ENCODE measurements at places on chromosomes 2 and 18. TPM values are rescaled to one million over a fixed set of nuclear protein-coding genes. Genes with fewer than 3 reads are reported as not detected.

Gene SLC5A7
- 0.28 TPM for total RNA-seq

Gene MSTN
- not detected for total RNA-seq

Gene SLC19A3
- 0.51 TPM for total RNA-seq

Gene STAT4
- 4.8 TPM for total RNA-seq

Gene MROH2A
- total RNA-seq, result not detected

Gene SELENOI
- 27.9 TPM for total RNA-seq

DNA sequence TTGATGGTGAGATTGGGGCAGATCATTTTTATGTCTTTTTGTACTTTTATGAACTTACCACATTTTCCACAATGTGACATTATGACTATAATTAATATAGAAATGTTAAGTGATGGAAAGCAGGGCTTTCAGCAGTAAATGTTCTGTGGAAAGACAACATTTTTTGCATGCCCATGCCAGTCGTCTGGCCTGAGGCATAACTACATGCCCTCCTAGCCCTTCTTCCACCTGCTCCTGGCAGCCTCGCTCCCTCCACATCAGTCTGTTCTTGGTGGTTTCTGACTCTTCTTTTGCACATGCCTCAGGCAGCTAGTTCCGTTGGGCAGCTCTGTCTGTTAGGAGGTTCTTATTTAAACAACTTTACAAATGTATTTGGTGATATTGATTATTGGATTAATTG lies 182.0 kb upstream of the TWIST2 start:
- no peak for DNase-seq
- H3K27ac ChIP-seq, result no peak overlapping the region
- H3K4me1 ChIP-seq, result no peaks in the 10 kb centered on the region

DNA sequence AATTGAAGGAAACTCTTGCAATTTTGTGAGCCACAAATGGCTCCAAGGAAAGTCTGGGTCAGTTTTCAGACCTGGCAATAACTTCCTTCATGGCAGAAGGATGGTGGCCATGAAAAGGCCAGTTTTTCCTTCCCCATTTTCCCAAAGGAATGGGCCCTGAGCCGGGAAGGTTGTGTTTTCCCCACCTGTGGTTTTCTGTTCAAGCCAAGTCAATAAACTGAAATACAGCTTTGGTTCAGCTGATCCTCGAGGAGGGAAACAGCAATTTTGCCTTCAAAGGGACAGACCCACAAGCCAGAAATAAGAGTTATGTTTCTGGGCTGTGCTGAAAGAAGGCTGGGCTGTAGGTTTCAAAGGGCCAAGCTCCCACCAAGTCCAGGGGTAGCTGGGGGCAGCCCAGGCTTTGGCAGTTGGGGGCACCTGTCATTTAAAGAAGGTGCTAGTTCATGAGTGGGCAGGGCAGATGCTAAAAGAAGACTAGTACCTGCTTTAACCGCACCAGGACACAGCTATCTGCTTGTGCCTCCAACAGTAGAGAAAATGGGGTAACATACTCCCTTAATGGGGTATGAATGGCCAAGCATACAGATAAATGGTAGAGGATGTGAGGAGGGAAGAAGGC lies 97.0 kb downstream of the TTC32 start:
- no peaks in the 10 kb centered on the region for H3K36me3 ChIP-seq
- no peak overlapping the region for H3K27ac ChIP-seq
- no peaks in the 10 kb centered on the region for H3K27me3 ChIP-seq
- no peak overlapping the region for H3K4me3 ChIP-seq

GRCh38 chr2:46379213-46380037 lies 82.2 kb downstream of the EPAS1 start:
- DNase-seq, result peak; percentile 10
- H3K4me1 ChIP-seq, result no peaks in the 10 kb centered on the region
- H3K27ac ChIP-seq, result peak overlapping the region; percentile 59

DNA sequence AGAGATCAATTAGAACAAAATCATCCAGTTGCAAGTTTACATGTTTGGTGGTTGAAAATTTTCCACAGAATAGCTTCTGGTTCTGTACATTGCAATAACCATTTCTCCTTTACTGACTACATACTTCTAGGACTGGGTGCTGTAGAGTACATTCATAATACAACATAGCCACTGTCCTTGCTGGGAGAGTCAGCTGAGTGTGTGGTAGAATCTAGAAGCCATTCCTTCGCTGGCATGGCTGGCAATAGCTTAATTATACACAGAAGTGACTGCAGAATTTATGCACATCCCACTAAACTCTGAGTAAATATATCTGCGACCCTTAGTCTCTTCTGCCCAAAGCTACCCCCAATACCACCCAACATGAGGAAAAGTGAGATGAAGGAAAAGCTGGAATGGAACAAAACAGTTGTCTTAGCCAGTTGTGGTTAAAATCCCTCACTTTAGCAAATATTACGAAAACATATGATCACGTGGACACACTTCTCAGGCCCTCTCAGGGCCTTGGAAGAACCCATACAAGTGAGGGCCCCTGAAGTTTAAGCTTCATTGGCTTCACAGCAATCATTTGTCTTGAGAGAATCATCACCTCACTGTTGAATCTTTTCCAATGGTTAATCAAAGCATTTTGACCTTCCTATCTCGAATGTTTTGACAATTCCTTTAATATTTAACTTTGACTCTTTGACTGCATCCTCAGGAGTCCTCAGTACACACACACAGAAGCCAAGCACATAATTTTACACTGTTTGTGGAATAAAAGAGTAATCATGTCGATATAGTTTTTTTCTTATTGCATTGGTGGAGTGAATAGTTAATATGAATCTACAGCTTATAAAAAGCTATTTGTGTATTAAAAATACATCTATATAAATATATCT lies 225.1 kb downstream of the ZNF385B start:
- H3K4me1 ChIP-seq, result no peaks in the 10 kb centered on the region
- H3K4me3 ChIP-seq, result no peak overlapping the region
- H3K36me3 ChIP-seq, result no peaks in the 10 kb centered on the region
- H3K27ac ChIP-seq, result no peak overlapping the region
- H3K27me3 ChIP-seq, result no peaks in the 10 kb centered on the region

DNA sequence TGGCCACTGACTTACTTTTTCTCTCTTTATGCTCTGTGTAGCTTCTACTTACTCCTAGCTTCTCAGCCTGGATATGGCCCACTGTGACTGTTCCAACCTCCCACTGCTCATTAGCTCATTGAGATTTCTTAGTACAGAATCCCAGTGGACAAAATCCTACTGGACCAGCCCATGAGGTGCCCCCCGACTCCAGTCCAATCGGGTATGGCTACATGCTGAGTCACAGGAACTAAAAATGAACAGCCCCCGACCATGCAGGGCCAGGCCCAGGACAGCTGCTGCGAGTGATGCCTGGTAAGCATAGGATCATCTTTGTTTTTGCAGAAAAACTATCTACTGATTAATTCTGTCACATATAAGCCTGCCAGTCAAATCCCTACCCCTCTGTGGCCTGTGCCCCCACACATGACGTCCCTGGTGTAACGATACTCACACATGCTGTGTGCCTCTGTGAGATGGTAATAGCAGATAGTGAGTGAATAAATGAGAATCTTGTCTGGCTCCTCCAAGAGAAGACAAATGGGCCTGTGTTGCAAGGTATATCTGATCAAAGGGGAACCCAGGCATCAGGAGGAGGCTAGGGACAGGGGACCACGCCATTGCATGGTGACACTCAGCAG lies 85.9 kb upstream of the KLF7 start:
- H3K27ac ChIP-seq, result no peak overlapping the region
- no peak overlapping the region for H3K4me3 ChIP-seq
- H3K27me3 ChIP-seq, result no peaks in the 10 kb centered on the region
- no peaks in the 10 kb centered on the region for H3K4me1 ChIP-seq
- no peaks in the 10 kb centered on the region for H3K36me3 ChIP-seq

- no peaks in the 10 kb centered on the region for H3K36me3 ChIP-seq
- H3K4me1 ChIP-seq, result no peaks in the 10 kb centered on the region
- DNase-seq, result no peak
- no peak overlapping the region for H3K27ac ChIP-seq
- no peaks in the 10 kb centered on the region for H3K27me3 ChIP-seq
- H3K4me3 ChIP-seq, result no peak overlapping the region
These were observed 168.1 kb downstream of the KCNE4 start for GRCh38 chr2:223219872-223220657.

GRCh38 chr2:239550357-239550756 lies 149.5 kb upstream of the HDAC4 start:
- H3K27ac ChIP-seq, result no peak overlapping the region
- no peak overlapping the region for H3K4me3 ChIP-seq
- H3K36me3 ChIP-seq, result no peaks in the 10 kb centered on the region
- DNase-seq, result no peak

- H3K4me3 ChIP-seq, result no peak overlapping the region
- H3K4me1 ChIP-seq, result no peaks in the 10 kb centered on the region
- H3K27me3 ChIP-seq, result no peaks in the 10 kb centered on the region
- H3K27ac ChIP-seq, result peak overlapping the region; percentile 48
These were observed 260.2 kb upstream of the TRIB2 start for GRCh38 chr2:12456293-12457106.

DNA sequence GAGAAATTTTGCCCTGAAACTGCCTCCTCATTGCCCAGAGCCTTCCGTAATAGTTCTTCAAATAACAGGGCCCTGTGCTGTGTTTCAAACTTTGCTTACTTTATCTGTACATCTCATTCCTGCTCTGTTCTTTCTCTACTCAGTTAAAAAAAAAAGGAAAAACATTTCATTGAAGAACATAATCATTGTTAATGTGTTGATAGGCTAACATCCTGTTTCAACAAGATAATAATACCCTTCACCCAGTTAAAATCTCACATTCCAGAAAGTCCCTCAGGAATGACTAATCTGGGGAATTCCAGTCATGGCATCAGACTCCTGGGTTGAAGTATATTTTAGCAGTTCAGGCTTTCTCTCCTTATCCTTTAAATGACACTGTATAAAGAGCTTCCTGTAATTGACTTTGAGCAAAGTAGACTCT lies 45.6 kb upstream of the ITGAV start:
- peaks cover 4% of the 10 kb centered on the region for H3K4me1 ChIP-seq
- no peak overlapping the region for H3K4me3 ChIP-seq
- no peaks in the 10 kb centered on the region for H3K27me3 ChIP-seq
- H3K27ac ChIP-seq, result peak overlapping the region; percentile 56

GRCh38 chr18:48123941-48124340 lies 193.5 kb upstream of the SMAD2 start:
- H3K4me1 ChIP-seq, result peaks cover 5% of the 10 kb centered on the region
- no peaks in the 10 kb centered on the region for H3K27me3 ChIP-seq
- no peak for DNase-seq
- no peak overlapping the region for H3K27ac ChIP-seq
- H3K4me3 ChIP-seq, result no peak overlapping the region
- no peaks in the 10 kb centered on the region for H3K36me3 ChIP-seq

- no peaks in the 10 kb centered on the region for H3K27me3 ChIP-seq
- no peaks in the 10 kb centered on the region for H3K36me3 ChIP-seq
- no peak overlapping the region for H3K27ac ChIP-seq
- H3K4me3 ChIP-seq, result no peak overlapping the region
These were observed 214.5 kb downstream of the ZBTB7C start for GRCh38 chr18:48194591-48195181.

DNA sequence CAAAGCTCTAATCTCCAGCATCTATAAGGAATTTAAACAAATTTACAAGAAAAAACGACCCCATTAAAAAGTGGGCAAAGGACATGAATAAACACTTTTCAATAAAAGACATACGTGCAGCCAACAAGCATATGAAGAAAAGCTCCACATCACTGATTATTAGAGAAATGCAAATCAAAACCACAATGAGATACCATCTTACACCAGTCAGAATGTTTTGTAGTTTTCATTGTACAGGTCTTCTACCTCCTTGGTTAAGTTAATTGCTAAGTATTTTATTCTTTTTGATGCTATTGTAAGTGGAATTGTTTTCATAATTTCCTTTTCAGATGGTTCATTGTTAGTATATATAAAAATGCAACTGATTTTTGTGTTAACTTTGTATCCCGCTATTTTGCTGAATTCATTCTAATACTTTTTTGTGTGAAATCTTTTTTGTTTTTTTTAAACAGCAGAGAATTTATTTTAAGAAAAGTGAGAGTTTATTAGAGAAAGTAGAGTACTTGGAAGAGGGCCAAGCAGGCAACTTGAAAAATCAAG lies 40.7 kb downstream of the SLC39A10 start:
- DNase-seq, result no peak
- no peaks in the 10 kb centered on the region for H3K4me1 ChIP-seq
- H3K27me3 ChIP-seq, result no peaks in the 10 kb centered on the region
- H3K27ac ChIP-seq, result no peak overlapping the region
- no peak overlapping the region for H3K4me3 ChIP-seq
- H3K36me3 ChIP-seq, result no peaks in the 10 kb centered on the region

DNA sequence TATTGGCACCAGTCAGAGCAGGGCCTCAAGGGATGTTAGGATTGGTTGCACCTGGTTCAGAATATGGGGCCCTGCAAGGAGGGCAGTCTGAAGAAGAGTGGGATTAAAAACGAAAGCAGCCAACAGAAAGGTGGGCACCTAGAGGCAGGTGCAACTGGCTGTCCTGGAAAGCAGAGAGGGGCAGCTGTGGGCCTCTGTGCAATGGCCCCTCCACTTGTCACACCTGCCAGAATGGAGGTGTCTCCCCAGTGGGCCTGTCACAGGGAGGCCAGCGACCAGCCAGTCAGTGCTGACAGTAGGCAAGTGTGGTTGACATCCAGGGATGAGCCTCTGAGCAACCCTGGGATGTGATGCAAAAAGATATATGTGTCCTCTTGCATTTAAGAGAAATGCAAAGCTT lies 37.7 kb downstream of the INPP4A start:
- no peak for DNase-seq
- no peaks in the 10 kb centered on the region for H3K36me3 ChIP-seq
- H3K4me1 ChIP-seq, result no peaks in the 10 kb centered on the region
- H3K4me3 ChIP-seq, result no peak overlapping the region
- H3K27me3 ChIP-seq, result no peaks in the 10 kb centered on the region

GRCh38 chr2:240355001-240355891 lies 80.2 kb upstream of the GPC1 start:
- H3K27me3 ChIP-seq, result no peaks in the 10 kb centered on the region
- H3K36me3 ChIP-seq, result no peaks in the 10 kb centered on the region
- H3K4me1 ChIP-seq, result no peaks in the 10 kb centered on the region
- no peak for DNase-seq
- no peak overlapping the region for H3K27ac ChIP-seq

DNA sequence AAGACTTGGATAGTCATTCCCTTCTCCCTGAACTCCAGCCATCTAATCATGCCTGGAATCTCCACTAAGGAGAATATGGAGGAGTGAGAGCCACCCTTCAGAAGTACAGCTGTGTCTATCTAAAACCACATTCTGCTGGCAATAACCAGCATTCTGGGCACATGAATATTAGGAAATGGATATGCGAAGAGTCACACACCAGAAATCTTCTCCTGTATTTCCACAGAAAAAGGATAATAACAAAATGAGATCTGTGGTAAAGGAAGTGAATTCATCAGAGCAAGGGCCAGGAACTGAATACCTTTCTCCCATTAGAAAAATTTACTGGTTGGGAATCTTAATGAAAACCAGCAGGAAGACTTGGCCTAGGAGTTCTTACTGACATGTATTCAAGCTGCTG lies 218.8 kb downstream of the SCG2 start:
- H3K4me3 ChIP-seq, result no peak overlapping the region
- H3K4me1 ChIP-seq, result no peaks in the 10 kb centered on the region
- no peaks in the 10 kb centered on the region for H3K27me3 ChIP-seq

GRCh38 chr2:141513853-141514252 lies 617.0 kb downstream of the LRP1B start:
- DNase-seq, result no peak
- H3K4me3 ChIP-seq, result no peak overlapping the region
- H3K27ac ChIP-seq, result no peak overlapping the region
- H3K36me3 ChIP-seq, result no peaks in the 10 kb centered on the region
- H3K4me1 ChIP-seq, result no peaks in the 10 kb centered on the region
- H3K27me3 ChIP-seq, result no peaks in the 10 kb centered on the region

- H3K4me1 ChIP-seq, result peaks cover 13% of the 10 kb centered on the region
- H3K27me3 ChIP-seq, result no peaks in the 10 kb centered on the region
These were observed 61.3 kb upstream of the TXNDC2 start for GRCh38 chr18:9824474-9824832.

GRCh38 chr2:233096006-233096405 lies 35.9 kb downstream of the INPP5D start:
- DNase-seq, result no peak
- no peak overlapping the region for H3K27ac ChIP-seq

Measured in uterus (tissue), 4 donors.